ENCODE measurements at places on chromosomes 1 and 21. TPM values are rescaled to one million over a fixed set of nuclear protein-coding genes. Genes with fewer than 3 reads are reported as not detected.

- peak; percentile 15 for DNase-seq
Observed at GRCh38 chr1:210132582-210132981, 100.0 kb upstream of the SERTAD4 start.

- no peak for DNase-seq
Observed at GRCh38 chr1:169287280-169287679, 80.3 kb downstream of the NME7 start.

DNA sequence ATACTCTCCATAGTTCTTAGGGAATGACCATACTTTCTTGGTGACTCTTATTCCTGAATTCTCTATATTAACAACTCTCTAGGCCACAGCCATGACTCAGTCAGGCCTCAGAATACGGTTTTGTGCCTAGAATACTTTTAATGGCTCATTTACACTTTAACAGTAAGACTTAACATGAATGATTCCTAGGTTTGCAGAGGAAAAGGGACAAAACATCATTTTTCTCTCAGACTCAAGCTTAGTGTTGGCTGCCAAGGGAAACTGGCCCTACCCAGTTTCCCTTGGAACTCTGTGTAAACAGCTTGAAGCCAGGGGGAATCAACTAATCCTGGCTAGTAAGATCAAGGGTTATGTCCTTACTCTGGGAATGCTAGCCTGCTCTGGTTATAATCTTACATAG is 164.9 kb upstream of the PKN2 start:
- peak; percentile 70 for DNase-seq

GRCh38 chr1:19032701-19033514 is 76.4 kb upstream of the IFFO2 start:
- no peak for DNase-seq

- DNase-seq, result peak; percentile 85
Observed at GRCh38 chr1:168320800-168321450, 40.2 kb downstream of the TBX19 start.

- DNase-seq, result no peak
Observed at GRCh38 chr1:88052167-88052566, 631.9 kb upstream of the PKN2 start.

DNA sequence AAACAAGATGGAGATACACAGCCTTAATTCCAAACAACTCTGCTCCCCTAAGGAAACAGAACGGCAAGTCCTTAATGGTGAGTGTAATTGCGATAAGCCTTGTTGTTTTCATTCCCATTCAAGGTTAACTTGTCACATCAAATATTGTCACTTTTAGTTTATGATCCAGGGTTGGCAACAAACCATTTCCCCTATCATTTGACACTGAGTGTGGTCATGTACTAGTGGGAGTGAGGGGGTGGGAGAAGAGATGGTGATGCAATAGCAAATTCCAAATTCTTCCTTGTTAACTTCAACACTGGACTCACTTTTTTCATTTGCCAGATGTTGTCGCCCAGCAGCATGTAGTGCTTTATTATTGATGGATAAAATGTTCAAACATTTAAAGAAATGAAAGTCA is 140.4 kb downstream of the ZNF326 start:
- DNase-seq, result no peak

GRCh38 chr1:63073309-63074306 is 248.8 kb upstream of the FOXD3 start:
- no peak for DNase-seq

- DNase-seq, result no peak
Observed at GRCh38 chr1:167409183-167409582, 109.1 kb downstream of the CD247 start.

DNA sequence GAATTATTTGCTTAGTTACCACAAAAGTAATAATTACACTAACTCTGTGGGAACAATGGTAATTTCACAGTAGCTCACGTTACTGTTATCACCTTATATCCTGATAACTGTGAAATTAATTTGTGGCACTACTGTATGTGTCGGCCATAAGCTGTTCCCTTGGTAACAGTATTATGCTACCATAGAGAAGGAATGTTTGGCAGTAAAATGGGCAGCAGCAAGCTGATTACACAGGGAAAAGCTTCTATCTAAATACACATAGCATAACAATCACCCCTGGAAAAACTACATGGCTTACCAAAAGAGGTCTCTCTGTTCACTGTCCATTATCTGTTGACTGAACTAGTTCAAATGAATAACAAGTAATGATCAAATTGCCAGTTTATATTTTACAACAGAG is 124.1 kb downstream of the DPYD start:
- DNase-seq, result peak; percentile 59

GRCh38 chr1:234214911-234215892 is 158.1 kb upstream of the COA6 start:
- no peak for DNase-seq

GRCh38 chr1:221310180-221310579 is 430.9 kb downstream of the HLX start:
- no peak for DNase-seq

- no peak for DNase-seq
Observed at GRCh38 chr1:224533517-224533916, 82.6 kb upstream of the CNIH3 start.

DNA sequence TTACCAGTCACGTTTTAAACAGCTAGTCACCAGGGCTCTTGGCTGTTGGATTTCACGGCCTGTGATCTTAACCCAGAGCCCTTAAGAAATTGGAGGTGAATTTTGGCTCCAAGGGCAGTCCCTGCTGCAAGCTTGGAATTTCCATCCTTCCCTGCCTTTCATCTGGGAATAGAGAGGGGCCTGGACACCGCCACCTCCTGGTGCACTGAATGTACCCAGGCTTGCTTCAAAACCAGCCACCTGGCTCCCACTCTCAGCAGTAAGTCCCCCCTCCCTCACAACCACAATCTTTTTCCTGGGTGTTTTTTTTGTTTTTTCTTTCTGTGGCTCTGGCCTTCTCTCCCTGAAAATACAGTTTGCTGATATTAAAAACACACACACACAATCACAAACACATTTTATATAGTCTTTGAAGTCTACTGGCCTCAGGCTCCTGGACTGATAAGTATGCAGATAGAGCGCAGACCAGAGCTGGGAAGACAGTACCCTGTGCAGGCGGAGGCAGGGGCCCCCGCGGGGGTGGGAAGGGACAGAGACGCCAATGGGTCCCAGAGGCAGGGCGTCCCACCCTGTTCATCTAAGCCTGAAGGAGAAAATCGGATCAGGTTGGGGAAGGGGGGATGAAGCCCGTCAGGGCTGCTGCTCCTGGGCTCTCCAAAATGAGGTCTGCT is 65.8 kb upstream of the IGSF21 start:
- DNase-seq, result no peak

DNA sequence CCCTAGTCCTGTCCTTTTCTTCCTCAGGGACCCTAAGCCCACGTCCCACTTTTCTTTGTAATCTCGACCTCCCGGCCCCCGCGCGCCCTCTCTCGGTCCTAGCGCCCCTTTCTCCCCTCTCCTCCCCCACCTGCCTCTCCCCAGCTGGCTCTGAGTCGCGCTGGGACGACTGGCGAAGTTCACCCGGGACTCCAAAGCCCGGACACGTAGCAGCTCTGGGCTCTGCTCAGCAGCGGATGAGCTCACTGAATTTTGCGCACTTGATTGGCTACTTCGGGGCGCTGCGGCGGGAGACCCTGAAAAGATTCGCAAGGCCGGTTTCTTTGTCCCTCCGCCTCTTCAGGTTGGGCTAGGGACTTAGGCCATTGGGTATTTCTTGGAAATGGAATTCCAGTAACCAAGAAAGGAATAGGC is 16.3 kb upstream of the ACKR1 start:
- DNase-seq, result peak; percentile 3

GRCh38 chr1:235052067-235053008 is 76.3 kb downstream of the TOMM20 start:
- DNase-seq, result no peak

- no peak for DNase-seq
Observed at GRCh38 chr1:109634292-109634691, 14.7 kb downstream of the AMPD2 start.

- DNase-seq, result no peak
Observed at GRCh38 chr21:41321211-41321907, 4.8 kb downstream of the FAM3B start.

DNA sequence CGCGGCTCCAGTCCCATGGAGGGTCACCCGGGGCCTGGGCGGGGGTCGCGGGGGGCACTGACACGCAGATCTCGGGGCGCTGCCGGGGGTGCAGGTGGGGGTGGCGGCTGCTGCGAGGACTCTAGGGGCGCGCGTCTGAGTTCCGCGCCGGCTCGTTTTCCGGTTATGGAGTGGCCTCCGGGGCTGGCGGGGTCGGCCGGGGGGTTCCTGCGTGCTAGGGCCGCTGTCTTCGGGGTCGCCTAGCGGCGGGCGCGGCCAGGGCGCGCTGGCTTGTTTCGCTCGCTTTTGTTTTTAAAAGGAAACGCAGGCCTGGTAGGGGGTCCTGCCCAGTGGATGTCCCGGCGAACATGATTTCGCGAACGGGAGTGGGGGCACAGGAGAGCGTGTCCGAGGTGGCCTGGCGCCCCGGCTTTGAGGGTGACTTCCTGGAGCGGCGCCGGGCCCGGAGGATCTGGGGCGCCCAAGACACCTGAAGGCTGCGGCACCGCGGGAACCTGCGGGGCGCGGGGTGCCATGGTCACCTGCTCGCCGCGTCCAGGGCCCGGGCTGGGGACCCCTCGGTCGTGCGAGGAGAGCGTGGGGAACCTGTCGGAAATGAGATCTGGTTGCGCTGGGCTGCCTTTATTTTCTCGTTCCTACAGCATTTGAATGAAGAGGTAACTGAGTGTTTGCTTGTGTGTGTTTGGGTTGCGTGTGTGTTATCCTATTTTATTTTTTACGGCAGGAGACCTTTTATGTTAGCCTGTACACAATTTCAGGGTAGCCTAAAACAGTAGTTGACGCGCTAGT is 618 bp downstream of the ETS2 start:
- no peak for DNase-seq

DNA sequence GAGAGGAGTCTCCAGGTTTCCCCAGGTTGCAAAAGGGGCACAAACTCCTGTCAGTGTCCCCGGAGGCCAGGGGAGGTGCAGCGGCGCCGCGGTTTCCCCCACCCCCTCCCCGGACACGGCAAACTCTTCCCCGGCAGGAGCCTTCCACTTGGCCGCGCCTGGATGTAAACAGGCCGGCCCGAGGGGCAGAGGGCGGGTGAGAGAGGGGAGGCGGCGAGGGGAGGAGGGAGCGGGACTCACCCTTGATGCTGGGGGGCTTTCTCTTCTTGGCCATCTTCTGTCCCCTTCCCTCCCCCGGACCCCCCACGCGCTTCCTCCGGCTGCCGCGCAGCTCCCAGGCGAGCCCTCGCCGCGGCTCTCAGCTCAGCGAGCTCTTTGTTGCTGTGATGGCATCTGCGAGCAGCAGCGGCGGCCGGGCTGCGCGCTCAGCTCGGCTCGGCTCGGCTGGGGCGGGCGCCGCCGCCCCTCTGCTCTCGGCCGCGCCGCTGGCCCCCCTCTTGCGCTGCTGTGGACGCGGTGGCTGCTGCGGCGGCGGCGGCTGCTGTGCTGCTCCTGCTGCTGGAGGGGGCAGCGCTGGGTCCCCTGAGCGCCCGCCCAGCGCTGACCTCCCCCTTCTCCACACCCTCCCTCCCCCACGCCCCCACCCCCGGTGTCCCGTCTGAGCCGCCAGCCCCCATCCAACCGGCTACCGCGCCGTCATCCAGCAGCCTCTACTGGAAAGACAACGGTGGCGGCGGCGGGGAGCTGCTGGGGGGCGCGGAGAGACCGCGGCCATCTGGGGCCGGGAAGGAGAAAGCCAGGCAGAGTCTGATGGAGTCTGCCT is 4.9 kb upstream of the SLC44A5 start:
- peak; percentile 34 for DNase-seq

DNA sequence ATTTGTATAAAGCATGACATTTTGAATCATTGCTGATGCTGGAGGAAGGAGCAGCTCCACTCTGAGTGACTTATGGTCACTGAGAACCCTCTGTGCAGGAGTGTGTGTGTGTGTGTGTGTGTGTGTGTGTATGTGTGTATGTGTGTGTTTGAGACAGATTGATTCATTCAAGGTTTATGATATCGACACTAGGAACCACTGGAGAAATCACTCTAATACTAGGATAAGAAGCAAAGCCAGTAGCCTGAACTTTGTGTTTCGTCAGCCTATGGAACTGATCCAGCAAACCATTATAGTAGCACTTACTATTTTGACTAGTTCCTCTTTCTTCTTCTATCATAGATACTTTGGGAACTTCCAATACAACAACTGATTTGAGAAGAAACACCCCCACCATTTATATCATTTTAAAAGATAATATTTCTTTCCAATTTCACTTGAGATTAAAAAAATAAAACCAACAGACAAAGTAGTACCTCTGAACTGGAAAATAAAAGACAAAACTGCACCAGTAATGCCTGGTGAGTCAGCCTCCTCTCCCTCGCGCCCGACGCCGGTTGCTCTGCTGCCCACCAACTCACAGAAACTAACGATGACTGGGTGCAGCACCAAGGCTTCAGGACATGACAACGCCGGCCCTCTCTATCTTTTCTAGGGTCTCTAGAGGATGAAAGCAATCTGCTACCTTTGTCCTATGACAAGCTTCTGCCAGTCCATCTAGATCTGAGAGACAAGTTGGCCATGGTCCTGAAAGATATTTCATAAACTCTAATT is 20.9 kb downstream of the SLAMF1 start:
- no peak for DNase-seq

GRCh38 chr1:235730007-235730406 is 80.4 kb upstream of the GNG4 start:
- DNase-seq, result no peak

- DNase-seq, result peak; percentile 70
Observed at GRCh38 chr1:19861034-19861433, 21.2 kb upstream of the OTUD3 start.

- peak; percentile 53 for DNase-seq
Observed at GRCh38 chr1:11037740-11038182, 9.3 kb downstream of the MASP2 start.

DNA sequence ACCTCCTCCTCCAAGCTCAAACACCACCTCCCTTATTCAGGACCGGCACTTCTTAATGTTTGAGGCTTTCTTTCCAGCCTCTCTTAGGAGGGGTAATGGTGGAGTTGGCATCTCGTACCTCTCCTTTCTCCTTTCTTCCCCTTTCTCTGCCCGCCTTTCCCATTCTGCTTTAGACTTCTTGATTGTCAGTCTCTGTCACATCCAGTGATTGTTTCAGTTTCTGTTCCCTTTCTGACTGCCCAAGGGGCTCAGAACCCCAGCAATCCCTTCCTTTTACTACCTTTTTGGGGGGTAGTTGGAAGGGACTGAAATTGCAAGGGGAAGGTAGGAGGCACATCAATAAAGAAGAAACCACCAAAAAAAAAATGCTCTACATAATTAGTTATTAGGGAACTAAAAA is 5.6 kb downstream of the ELK4 start:
- DNase-seq, result no peak

- DNase-seq, result no peak
Observed at GRCh38 chr1:107870696-107871095, 94.3 kb downstream of the VAV3 start.

GRCh38 chr21:29413683-29414082 is 115.0 kb downstream of the BACH1 start:
- no peak for DNase-seq

The ABCG1 gene
- total RNA-seq, result 1.9 TPM

The JUN gene
- total RNA-seq, result 100 TPM

The RHOU gene
- 3.5 TPM for total RNA-seq

The TRIM58 gene
- total RNA-seq, result 31.0 TPM

The TMEM269 gene
- 0.07 TPM for total RNA-seq

The OR10J1 gene
- not detected for total RNA-seq

The COL8A2 gene
- 10.8 TPM for total RNA-seq

The KCNT2 gene
- total RNA-seq, result 5.9 TPM

The GRIK3 gene
- 0.12 TPM for total RNA-seq
